M059J (cell line): ENCODE measurements at places on chromosomes 7 and 10. TPM values are rescaled to one million over a fixed set of nuclear protein-coding genes. Genes with fewer than 3 reads are reported as not detected.

The ENO4 gene
- total RNA-seq: not detected in 2 replicates

The CPED1 gene
- 14.9 and 15.8 TPM in 2 replicates for total RNA-seq

The OPALIN gene
- not detected in 2 replicates for total RNA-seq

The CTAGE6 gene
- not detected in 2 replicates for total RNA-seq

The RNF133 gene
- 0.10 TPM in 1 of 2 replicates, not detected in the other for total RNA-seq

The ANKRD30A gene
- not detected in 2 replicates for total RNA-seq

The CCDC3 gene
- total RNA-seq: 2.0 and 2.6 TPM in 2 replicates

The CALHM1 gene
- not detected in 2 replicates for total RNA-seq

The CARD11 gene
- total RNA-seq: 2.2 and 5.2 TPM in 2 replicates

The ACTL6B gene
- total RNA-seq: not detected in 2 replicates

The NUTM2E gene
- total RNA-seq: 0.05 TPM in 1 of 2 replicates, not detected in the other

The CALML3 gene
- not detected in 2 replicates for total RNA-seq

The LIPN gene
- total RNA-seq: not detected in 2 replicates

The FAM241B gene
- total RNA-seq: 1.9 and 2.8 TPM in 2 replicates

The ZNF655 gene
- 54.1 and 55.2 TPM in 2 replicates for total RNA-seq

The STEAP2 gene
- 3.8 and 6.2 TPM in 2 replicates for total RNA-seq

The ST8SIA6 gene
- total RNA-seq: 0.10 TPM in 1 of 2 replicates, not detected in the other

The LDB3 gene
- 0.05 TPM in 2 replicates for total RNA-seq

The CPVL gene
- total RNA-seq: 0.49 and 0.64 TPM in 2 replicates

The ZNF804B gene
- total RNA-seq: not detected in 2 replicates

The LRIT2 gene
- total RNA-seq: not detected in 2 replicates

The CCDC71L gene
- total RNA-seq: 202 and 220 TPM in 2 replicates

The SLC35G1 gene
- total RNA-seq: 5.1 and 9.1 TPM in 2 replicates

The CLCN1 gene
- not detected in 2 replicates for total RNA-seq

The ADAM22 gene
- 0.74 and 1.4 TPM in 2 replicates for total RNA-seq

The TEX47 gene
- total RNA-seq: not detected in 2 replicates
